ENCODE measurements at places on chromosomes 12 and 14.

GRCh38 chr14:74852922-74853530, 22.9 kb downstream of the PROX2 start:
- DNase-seq = no peak

DNA sequence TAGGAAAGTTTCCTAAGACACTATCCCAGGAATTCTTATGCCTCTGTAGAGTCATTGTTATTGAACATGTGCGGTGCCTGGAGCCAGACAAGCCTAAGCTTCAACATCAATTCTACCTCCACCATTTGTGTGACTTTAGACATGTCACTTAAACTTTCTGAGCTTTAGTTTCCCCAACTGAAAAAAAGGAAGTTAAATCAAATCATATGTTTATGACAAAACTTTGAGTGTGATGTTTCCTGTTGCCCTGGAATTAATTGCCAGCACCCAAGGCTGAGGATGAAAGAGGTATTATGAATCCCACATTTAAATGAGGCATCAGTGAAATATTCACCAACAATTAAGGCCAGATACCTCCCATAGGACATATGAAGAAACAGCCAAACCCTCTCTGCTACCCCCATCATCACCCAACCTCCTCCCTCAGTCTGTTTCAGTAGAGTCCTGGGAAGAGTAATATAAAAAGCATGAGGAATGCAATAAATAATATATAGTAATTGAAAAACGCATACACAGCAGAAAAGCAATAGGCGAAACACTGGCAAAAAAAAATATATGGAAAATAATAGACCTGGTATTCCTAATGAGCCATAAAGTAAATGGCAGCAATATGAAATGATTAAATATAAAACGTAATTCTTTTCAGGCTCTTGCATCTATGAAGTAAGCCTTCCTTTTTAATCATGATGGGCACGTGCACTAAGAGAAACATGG, 182.0 kb upstream of the DCN start:
- no peak for DNase-seq

- no peak for DNase-seq
These were observed 17.9 kb upstream of the MDM1 start for GRCh38 chr12:68349921-68350606.

- DNase-seq = peak; percentile 69
These were observed 5.4 kb upstream of the IRF2BPL start for GRCh38 chr14:77033622-77034589.
